ENCODE measurements at places on chromosomes 2 and 18.
A peak's percentile ranks its signal among the peaks of the same experiment; 100 is the strongest.

GRCh38 chr2:64722291-64723044 lies 68.8 kb upstream of the SERTAD2 start:
- no peak for DNase-seq

- DNase-seq = no peak
Observed at GRCh38 chr2:33264766-33265165, 211.7 kb upstream of the RASGRP3 start.

DNA sequence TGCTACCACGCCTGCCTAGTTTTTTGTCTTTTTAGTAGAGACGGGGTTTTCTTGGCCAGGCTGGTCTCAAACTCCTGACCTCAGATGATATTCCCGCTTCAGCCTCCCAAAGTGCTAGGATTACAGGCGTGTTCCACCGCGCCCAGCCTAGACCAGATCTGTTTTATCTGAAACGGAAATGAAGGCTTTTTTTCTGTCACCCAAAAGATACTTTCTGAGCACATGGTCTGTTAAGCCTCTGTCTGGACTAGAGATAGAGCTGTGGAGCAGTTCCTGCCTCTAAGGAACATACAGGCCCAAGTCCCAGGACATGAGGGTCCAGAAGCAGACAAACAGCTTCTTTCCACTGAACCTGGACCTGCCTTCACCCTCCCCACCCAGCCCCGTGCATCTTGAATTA lies 43.6 kb upstream of the PTMA start:
- no peak for DNase-seq

- no peak for DNase-seq
Observed at GRCh38 chr2:39738936-39739335, 40.1 kb downstream of the THUMPD2 start.

DNA sequence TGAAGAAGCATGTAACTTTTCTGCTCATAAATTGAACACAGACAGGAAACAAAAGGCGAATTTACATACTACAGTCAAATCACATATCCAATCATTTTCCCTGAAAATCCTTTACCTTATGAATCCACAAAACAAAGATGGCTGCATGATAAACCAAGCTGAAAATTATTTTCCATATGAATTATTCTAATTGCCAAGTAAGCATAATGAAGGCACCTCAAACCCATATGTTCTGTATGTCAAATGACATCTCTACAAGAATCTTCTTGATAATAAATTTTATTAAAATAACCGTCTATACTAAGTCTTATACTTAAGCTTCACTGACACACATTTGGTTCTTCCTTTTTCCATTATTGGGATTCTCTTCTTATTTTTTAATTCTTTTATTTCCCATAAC lies 1242.6 kb downstream of the CNTNAP5 start:
- DNase-seq = no peak

DNA sequence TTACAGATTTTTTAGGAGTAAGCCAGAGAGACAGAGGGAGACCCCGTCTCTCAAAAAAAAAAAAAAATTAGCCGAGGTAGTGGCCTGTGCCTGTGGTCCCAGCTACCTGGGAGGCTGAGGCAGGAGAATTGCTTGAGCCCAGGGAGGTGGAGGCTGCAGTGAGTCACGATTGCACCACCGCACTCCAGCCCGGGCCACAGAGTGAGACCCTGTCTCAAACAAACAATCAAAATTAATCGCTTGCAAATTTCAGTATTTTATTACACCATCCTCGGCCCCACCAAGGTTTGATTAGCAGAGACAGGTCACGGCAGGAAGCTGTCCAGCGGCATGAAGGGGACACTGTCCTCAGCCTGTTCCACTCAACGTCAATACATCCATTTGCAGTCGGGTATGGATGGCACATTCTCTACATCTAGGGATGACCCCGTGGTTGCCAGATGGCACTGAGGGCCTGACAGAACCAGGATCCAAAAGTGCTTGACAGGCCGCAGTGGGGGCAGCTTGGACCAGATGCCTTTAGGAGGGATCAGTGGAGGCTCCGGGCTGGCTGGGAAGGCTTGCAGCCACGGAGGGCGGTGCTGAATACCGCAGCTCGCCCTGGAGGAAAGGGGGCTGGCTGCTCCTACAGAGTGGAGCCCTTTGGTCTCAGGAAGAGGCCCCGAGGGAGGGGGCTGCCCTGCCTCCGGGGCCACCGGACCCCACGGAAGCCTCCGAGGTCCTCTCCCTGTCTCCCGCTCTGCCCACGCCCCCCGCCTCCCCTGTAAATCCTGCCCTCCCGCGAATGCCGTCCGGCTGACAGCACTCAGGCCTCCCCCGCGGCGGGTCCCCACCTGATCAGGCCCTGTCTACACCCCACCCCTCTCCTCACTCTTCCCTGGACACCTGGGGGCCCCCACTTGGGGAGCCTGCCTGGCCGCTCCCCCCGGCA lies 13.1 kb downstream of the ASPRV1 start:
- no peak for DNase-seq

DNA sequence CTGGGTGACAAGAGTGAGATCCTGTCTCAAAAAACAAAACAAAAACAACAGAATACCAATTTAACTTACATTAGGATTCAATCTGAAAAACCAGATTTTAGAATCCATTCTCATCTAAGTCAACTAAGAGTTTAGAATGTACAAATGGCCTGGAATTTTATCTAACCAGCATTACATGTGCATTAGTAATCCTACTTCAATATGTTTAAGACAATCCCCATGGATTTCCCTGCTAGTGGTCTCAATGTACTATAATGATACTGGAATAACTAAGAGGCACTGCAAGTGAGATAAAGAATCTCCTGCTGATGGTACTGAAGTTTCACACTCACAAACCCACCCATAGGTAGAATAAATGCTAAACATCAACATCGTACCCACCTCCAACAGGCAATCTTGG lies 53.9 kb upstream of the DNER start:
- no peak for DNase-seq

- DNase-seq = no peak
Observed at GRCh38 chr18:10477121-10477862, 22.9 kb downstream of the APCDD1 start.

DNA sequence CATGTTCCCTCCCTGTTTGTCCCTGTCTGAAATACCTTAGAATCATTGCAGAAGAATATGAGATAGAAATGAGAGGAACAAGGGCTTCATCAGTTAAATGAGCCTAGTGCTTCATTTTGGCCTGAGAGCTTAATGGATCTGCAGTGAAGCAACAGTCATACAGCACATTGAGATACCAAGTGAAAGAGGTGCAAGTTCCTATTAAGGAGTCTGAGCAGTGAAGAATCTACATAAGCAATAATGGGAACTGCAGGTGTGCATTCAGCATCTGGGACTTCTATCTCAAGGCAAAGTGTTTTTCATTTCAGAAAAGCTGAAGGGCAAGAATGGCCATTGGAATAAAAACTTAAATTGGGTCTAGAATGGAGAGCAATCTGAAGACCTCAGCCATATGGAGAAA lies 323.2 kb upstream of the SLC39A10 start:
- DNase-seq = no peak

GRCh38 chr2:185161701-185162100 lies 563.4 kb downstream of the ZNF804A start:
- no peak for DNase-seq

GRCh38 chr2:147639891-147640290 lies 204.9 kb upstream of the ACVR2A start:
- DNase-seq = no peak

DNA sequence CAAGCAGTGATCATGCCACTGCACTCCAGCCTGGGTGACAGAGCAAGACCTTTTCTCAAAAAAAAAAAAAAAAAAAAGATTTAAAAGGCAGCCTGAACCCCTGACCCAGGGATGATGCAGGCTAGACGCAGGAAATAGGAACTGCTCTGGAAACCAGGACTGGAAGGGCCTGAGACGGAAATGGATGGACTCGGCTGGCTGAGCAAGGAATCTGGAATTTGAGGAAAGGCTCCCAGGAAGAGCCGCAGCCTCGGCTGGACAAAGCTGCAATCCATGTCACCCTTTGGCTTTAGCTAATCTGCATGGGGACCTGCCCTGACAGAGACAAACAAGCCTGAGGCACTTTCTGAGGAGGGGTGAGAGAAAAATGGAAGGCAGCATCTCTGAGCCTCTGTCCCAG lies 55.0 kb upstream of the DAPL1 start:
- DNase-seq = no peak

DNA sequence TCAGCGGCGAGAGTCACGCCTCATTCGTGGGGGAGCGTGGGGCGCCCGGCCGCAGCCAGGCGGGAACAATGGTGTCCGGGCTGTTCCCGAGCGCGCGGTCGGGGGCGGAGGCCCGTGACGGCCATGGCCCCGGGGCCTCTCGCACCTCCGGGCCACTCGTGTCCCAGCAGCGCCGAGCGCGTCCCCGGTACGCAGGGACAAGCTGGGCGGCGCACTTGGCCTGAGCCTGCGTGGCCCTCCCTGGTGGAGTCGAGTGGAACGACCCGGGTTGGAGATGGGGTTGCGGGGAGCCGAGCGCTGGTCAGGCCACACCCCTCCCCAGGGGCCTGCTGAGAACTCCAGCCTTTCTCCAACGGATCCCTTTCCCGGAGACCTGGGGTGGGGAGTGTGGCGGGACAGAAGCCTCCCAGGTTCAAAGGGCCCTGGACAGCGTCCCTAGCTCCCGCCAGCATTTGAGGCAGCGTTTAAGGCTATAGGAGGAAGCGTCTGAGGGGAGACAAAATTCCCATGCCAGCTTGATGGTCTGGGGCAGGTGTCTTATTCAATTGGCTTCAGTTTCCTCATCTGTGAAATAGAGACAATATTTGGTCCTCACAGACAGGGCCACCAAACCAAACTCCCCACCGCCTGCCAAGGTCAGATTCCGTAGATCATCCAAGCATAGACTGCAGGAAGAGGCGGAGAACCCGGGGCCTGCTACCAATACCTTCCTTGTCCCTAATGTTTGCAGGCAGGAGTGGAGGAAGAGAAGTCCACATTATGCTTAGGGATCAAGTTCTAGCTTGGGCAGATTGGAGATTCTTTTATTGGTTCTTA lies 553 bp downstream of the CNDP2 start:
- DNase-seq = peak; percentile 17
